ENCODE measurements at places on chromosomes 4 and X.

DNA sequence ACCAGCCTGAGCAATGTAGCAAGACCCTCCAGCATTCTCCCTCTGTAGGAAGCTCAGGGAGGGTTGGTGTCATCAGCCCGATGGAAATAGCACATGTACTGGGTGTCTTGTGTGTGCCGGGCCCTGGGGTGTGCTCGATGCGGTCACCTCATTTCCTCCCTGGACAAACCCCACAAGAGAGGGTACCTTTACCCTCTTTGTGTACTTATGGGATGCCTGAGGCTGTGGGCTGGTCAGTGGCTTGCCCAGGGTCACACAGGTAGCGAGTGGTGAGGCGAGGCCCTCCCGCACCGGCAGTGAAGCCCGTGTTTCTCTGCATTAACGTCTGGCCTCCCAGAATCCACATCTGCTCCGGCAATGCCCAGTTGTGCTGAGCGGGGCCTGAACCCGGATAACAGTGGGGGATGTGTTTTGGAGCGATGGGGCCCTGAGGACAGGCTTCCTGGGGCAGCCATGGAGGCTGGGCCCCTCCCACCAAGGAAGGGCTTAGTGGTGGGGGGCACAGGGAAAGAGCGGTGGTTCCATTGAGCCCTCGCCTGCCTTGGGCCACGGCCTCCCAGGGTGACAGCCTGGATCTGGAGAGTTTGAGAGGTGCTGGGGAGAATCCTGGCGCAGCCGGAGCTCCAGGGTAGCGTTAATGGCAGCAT lies 8.1 kb downstream of the PSAPL1 start:
- DNase-seq = peak; percentile 75

DNA sequence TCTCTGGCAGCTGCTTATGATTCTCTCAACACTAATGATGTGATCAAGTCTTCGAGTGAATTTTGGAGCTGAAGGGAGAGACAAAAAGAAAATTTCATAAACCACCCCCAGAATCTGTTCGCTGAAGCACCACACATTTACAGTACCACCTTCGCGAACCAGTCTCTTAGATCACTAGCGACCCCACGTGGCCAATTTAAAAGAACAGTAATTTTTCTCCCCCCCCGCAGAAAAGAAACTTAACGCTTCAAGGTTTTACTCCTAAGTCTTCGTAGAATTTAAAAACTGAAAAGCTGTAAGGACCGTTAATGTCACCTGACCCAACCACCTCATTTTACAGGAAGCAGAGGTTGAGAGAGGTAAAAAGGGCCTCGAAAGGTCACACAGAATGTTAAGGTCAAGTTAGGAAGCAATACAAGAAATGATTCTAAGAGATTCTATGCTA lies 187.5 kb downstream of the QDPR start:
- DNase-seq = no peak

GRCh38 chr4:41514766-41515481 lies 23.0 kb upstream of the LIMCH1 start:
- no peak for DNase-seq

DNA sequence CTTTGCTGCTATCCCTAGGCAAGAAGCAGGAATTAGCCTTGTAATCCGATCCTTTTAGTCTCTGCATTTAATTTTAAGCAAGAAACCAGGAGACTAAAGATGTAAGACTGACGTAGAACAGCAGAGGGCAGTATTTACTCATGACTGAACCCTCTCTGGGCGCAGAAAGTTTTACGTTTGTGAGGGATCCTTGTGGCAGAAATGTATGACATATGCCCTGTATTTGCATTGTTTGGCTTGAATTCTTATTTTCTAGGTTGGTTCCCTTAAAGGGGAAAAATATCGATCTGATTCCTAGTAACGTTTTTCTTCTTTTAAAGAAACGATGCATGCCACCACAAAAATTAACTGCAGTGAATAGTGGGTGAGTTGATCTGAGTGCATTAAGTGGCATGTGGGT lies 1.3 kb upstream of the FAT4 start:
- peak; percentile 89 for DNase-seq

DNA sequence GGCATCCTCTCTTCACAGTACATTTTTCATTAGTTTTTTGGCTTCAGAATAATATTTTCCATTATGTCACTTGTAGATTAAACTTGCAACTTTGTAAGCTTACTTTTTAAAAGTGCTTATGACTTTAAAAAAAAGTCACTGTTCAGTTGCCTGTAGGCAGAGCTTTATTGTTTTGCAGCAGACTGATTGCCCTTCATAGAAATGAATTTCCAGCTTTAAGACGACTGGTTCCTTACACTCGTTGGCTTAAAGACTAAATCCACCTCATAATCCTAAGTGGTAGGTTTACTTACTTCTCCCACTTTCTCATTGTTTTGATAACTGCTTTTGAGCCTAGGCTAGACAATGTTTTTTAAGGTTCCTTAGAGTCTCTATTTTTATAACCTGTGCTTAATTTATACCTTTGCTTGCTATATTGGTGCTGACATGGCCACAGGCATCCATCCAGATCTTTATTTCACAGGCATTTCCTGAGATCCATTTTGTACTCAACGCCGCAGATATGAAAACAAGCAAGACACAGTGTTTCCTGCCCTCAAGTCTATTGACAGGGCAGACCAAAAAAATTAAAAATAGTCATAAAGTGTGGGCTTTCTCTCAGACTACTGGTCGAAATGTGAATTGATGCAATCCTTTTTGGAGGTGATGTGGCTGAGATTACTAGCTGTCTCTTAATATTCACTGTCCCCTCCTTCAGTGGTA lies 12.6 kb upstream of the IL13RA2 start:
- DNase-seq = no peak

DNA sequence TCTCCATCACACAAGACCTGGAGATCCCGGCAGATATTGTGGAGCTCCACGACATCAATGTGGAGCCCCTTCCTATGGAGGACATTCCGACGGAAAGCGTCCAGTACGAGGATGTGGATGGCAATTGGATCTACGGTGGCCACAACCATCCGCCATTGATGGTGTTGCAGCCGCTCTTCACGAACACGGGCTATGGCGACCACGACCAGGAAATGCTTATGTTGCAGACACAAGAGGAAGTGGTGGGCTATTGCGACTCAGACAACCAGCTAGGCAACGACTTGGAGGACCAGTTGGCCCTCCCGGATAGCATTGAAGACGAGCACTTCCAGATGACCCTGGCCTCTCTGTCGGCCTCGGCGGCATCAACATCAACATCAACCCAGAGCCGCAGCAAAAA lies 717 bp downstream of the YY2 start:
- no peak for DNase-seq

DNA sequence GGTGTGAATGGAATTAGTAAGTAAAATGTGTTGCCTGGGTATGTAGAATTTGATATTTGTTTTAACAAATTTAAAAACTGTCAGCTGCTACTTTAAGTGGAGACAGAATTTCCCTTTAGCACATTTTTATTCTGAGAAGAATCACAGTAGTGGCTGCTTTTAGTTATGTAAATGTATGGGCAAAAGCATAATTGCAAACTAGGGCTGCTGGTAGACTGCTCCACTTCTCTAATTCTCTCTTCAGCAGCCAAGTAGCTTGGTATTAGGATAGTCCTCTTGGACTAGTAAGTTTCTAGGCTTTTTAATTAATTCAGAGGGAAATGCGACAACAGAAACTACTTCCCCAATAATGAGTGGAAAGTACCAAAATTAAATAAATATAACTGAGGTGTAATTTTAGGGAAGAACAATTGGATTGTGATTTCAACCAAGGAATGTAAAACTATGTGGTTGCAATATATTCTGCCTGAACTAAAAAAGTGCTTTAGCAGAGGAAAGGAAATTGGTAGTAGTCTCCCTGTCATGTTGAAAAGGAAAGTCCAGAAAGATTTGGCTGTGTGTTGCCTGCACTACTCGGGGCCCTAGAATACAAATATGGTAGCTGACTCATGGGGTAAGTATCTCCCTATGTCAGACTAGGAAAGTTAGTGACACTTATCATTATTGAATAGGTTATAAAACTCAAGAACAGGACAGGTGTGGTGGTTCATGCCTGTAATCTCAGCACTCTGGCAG lies 9.2 kb upstream of the EIF4E start:
- peak; percentile 81 for DNase-seq

GRCh38 chr4:69323284-69323683 lies 43.0 kb downstream of the UGT2B28 start:
- no peak for DNase-seq

GRCh38 chrX:136148391-136148790 lies 1.1 kb downstream of the FHL1 start:
- DNase-seq = peak; percentile 82

- no peak for DNase-seq
These were observed 1222.0 kb upstream of the TENM3 start for GRCh38 chr4:181021213-181021612.

- no peak for DNase-seq
These were observed 69.6 kb downstream of the SERTM2 start for GRCh38 chrX:111581086-111581485.

DNA sequence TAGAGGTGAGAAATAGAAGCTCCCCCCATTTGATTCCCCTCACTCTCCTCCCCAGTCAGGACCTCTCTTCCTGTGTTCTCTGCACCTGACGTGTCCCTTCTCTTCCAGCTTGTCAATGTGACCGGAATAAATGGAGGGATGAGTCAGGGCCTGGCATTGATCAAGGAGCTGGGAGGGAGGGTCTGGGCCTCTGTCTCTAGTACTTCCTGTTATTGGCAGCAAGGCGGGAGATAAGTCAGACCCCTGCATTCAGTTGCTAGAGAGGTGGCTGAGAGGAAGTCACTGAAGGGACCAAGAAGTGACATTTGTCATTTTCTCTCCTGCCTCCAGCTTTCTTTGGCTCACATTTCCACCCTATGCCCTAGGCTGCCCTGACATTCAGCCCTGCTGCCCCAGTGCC lies 35.1 kb upstream of the ZNF41 start:
- no peak for DNase-seq

DNA sequence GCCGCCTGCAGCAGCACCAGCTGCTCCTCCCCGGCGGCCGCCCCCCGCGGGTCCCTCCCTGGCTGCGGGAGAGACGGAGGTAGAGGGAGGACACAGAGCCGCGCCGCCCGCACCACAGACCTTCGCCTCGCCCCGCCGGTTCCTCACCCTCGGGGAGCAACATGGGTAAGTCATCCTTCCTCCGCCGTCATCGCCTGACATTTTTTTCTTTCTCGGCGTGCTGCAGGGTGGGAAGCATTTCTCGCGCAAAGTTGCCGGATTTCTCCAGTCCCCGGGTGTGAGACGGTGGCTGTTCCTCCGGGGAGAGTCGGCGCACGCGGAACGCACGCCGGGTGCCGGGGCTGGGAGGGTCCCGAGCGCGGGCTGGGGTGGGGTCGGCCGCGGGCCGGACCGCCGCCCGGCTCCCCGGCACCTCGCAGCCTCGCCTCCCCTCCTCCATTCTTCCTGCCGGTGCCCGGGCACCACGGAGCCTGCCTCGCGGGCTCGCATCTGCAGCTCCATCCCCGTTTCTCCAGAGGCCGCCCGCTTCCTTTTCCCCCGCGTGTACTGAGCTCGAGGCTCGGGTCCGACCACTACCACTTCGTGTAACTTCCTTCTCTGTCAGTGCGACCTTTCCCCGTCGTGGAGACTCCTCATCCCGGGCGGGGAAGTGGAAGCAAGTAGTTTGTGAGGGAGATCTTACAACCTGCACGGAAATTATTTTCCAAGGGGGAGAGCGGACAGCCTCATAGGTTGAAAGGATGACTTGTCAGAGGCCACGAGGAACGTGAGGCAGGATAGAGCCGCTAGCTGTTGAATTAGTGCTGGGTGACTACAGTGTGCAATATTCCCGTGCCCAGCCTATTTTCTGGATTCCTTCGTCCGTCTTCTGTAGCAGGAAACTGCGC lies 464 bp downstream of the RAP1GDS1 start:
- peak; percentile 85 for DNase-seq

- DNase-seq = no peak
These were observed 2192.6 kb upstream of the AGA start for GRCh38 chr4:179634862-179635261.

Measured in osteoblast (primary cell).